ENCODE measurements at places on chromosomes 3 and 15. TPM values are rescaled to one million over a fixed set of nuclear protein-coding genes. Genes with fewer than 3 reads are reported as not detected.
A peak's percentile ranks its signal among the peaks of the same experiment; 100 is the strongest.

DNA sequence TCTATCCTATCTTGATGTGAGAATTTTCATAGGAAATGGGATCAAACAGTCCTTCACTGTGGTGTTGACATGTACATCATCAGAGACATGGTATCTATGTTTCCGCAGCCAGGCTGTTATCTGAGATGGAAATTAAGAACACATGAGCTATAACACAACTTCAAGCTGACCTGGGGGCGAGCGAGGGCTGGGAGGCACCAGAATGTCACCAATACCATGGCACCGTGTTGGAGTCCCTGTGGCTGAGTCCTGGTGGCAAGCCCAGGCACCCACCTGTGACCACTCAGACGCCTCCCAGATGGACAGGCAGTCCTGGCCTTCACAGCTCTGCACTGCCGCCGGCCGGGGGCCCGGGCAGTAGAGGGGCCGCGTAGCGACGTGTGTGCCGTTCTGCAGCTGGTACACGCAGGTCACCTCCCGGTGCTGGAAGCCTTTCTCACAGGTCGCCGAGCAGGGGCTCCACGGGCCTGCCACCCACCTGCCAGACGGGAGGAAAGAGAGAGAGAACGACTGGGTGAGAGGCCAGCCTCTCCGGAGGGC, 263.9 kb upstream of the LYSMD4 start:
- DNase-seq, result no peak

GRCh38 chr3:81095956-81096355, 665.5 kb downstream of the GBE1 start:
- no peak for DNase-seq

DNA sequence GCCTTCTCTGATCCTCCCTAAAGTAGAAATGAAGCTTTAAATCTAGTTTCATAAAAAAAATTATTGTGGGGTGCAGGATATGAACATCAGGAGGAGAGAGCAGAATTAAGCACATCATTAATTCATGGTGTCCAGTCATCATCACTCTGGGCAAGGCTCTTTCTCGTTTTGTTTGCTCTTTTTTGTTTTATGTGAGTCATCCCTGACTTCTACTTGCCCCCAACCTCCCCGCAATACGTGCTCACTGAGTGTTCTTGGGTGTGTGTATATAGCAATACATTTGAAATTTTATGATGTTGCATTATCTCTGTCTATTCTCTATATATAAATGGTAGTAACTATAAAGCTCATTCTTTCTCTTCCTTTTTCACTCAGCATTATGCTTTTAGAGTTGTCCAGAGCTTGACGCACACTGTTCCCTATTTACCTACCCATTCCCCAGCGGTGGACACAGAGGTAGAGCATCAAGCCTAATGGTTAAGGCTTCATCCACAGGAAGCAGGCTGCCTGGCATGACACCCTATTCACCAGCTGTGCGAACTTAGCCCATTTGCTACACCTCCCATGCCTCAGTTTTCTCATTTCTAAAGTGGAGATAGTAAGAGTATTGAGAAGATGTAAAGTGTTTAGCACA, 72.3 kb downstream of the CD200R1L start:
- peak; percentile 89 for DNase-seq

- no peak for DNase-seq
These were observed 715.3 kb downstream of the NR2F2 start for GRCh38 chr15:97045666-97046421.

- DNase-seq, result no peak
These were observed 182.5 kb downstream of the CACNA2D3 start for GRCh38 chr3:54304877-54305276.

GRCh38 chr3:126208182-126208581, 27.8 kb upstream of the ALDH1L1 start:
- DNase-seq, result no peak

DNA sequence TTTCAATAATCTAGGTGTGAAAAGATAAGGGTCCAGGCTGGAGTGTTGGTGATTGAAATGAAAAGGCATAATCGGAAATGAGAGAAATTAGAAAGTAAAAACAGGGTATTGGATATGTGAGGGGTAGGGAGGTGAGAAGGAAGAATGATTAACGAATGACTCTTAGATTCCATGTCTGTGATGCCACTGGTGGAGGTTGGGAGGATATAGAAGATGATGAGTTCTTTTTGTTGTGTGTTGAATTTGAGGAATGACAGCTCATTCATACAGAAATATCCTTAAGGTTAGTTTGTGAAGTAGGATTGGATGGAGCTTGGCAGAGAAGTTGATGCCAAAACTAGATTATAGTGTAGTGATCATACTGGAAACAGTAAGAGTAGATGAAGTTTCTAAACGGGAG, 72.2 kb upstream of the CCNL1 start:
- no peak for DNase-seq

GRCh38 chr3:170589113-170589512, 3.2 kb upstream of the SLC7A14 start:
- DNase-seq, result no peak

DNA sequence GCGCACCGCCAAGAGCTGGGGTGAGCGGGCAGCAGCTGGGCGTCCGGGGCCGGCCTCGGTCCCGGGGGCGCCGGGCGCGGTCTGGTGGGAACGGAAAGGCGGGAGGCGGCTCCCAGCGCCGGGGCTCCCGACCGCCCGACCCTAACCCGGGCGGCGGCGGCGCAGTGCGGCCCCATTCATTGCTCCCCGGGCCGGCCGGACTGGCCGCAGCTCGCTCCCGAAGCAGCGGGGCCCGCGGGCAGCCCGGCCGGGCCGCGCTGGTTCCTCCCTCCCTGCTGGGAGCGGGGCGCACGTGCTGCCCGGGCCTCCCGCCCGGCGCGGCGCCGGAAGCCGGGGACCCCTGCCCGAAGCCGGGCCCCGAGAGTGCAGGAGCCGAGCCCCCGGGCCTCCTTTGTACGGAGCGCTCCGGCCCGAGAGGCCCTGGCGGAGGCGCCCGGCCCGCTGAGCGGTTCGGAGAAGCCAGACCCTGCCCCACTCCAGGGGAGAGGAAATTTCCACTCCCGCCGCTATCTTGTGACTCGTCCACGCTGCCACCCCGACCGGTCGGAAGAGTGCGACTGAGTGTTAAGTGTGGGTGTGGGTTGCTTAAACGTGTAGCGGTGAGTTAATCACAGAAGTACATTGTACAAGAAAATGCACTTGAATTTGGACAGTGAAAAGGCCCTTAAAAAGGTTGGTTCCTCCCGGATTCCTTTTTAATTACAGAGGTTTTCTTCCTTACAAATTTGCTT, 613 bp downstream of the ATP1B3 start:
- peak; percentile 37 for DNase-seq

DNA sequence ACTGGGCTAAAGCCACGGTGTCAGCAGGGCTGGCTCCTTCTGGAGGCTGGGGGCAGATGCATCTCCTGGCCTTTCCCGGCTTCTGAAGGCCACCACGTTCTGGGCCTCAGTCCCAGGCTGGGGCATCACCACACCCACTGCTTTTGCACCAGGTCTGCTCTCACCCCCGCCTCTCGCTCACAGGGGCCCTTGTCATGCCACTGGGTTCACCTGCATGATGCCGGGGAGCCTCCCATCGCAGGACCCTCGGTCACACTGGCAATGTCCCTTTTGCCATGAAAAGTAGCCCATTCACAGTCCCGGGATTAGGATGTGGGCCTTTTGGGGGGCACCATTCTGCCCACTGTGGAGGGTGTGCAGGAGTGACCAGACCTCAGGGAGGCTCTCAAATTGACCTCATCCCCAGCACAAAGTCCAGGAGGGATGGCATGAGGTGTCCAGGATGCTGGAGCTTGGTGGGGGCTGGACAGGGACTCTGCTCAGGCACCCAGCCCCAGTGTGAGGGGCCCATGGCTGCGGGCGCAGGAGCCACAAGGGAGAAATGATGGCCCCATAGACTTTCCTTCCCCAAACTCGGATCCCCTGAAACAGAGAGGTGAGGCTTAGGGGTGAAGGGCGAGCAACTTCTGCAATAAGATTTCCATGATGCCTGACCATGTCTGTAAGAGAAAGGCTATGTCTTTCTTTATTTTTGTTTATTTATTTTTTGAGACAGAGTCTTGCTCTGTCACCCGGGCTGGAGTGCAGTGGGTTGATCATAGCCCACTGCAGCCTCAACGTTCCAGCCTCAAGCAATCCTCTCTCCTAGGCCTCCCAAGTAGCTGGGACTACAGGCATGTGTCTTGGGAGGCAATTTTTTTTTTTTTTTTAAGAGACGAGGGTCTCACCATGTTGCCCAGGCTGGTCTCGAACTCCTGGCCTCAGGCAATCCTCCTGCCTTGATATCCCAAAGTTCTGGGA, 189.1 kb downstream of the GOLGA6L6 start:
- DNase-seq, result no peak

DNA sequence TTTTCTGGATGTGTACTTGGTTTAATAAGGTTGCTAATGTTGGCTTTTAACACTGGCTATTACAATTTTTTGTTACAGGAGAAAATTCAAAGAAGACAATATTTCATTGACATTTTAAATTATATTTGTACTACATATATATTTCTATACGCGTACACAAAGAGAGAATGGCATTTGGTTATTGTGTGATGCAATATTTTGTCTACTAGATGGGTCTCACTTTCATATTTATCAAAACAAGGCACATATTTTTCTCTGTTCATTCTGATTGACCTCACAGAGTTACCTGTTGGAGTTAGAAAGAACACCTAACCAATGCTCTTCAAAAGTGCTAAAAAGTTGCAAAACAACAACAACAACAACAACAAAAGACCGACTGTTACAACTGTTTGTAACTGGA, 50.2 kb upstream of the VGLL3 start:
- no peak for DNase-seq

DNA sequence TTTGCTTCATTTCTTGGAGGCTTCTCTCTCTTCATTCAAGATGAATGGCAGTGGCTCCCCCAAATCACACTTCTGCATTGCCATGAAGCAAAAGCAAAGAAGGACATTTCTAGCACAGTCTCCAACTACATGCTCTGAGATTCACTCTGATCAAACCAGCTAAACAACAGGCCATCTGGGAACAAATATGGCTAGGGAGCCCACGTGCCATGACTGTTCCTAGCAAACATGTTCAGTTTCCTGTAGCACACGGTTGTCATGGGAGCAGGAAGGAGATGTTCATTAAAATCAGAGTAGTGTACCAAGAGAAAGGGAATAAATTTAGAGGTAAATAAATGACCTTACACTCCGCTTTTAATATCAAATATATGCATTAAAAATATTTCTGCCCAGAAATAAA, 327.3 kb downstream of the GBE1 start:
- DNase-seq, result no peak

The PPM1L gene
- 0.23 TPM for polyA plus RNA-seq

The KNG1 gene
- polyA plus RNA-seq, result not detected

The NAALADL2 gene
- 0.15 TPM for polyA plus RNA-seq

The ZSCAN29 gene
- polyA plus RNA-seq, result 4.9 TPM
